ENCODE measurements at places on chromosomes 11 and 22.

DNA sequence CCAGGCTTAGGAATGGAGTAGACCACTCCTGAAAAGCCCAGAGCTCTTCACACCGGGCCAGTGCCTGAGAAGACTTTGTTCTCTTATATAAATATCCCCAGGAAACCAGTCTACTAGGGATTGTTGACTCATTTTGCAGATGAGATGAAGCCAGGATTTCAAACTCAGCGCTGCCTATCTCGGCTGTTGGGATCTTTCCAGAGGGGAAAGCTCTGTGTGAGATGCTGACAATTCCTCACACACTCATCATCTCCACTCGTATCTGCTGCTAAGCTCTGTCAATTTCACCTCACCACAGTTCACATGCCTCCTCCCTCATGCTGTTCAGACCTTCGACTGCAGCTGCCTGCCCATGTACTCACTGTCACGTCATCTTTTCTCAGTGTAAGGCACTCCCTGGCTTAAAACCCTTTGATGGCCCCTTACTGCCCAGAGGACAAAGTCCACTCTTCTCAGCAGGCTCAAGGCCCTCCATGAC is 12.5 kb downstream of the USH1C start:
- no peak for DNase-seq

- no peak for DNase-seq
These were observed 520.4 kb upstream of the LUZP2 start for GRCh38 chr11:23976426-23976825.

DNA sequence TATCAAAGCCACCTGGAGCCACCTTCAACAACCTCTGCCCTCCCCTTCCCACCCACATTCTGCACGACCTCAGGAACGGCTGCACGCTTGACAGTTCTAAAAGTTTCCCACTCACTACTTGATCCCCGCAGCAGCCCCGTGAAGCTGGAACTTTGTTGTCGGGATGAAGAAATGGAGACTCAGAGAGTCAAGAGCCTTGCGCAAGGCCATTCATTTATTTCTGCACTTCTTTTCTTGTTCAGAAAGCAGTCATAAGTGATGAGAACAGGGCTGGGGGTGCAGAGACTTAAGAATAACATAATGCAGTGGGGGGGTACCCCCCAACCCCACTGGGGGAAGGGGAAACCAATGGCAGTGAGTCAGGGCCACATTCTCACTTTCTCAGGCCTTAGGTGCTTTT is 2.2 kb upstream of the ZFTA start:
- no peak for DNase-seq

DNA sequence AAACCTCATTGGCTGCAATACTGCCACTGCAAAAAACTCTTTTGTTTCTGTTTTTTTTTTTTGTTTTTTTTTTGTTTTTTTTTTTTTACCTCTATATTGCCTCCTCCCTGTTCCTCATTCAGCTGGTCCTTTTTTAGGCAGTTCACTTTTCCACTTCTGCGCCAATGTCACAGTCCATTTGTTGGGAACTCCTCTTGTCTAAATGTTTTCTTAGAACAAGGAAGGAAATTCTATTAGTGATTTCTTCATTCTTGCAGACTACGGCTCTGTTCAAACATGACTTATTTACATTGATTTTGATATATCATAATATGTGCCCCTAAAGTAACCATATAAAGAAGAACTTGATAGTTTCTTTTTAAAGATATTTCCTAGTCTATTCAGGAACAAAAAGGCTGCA is 2.9 kb downstream of the FAM118B start:
- no peak for DNase-seq

- DNase-seq, result no peak
These were observed 23.2 kb downstream of the TAF1D start for GRCh38 chr11:93718057-93718563.

DNA sequence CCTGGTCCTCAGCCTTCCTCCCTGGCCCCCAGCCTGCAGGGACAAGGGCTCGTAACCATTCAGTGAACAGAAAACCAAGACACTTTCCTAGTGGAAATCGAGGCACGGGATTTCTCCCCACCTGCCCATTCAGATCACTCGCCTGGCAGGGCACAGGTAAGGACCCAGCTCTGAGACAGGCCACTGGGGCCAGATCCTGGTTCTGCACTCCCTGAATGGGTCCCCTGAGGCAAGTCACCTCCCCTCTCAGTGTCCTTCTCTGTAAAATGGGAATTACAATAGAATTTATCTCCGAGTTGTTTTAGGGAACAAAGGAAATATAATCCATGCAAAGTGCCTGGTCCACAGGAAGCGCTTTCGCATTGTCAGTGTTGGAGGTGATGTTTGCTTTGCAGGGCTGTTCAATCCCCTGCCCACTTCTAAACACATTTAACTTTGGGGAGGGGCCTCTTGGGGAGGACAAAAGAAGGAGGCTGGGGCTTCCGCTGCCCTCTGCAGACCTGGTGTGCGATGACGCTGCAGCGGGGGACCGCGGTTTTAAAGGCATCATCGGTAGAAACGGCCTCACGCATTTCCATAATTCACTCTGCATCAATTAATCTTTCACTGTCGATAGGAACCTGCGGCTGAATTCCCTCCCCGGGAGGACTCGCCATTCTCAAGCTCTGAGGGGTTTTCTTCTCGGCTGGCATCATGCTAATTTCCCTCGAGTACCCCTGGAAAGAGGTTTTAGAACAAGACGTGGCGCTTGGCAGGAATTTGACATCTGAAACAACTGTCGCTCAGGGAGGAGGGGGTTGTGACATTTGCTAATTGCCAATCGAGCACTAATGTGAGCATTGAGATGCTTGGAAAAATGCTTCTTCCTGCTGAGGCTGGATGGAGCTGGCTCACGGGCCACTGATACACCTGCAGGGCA is 70.4 kb upstream of the FGF3 start:
- no peak for DNase-seq

GRCh38 chr22:24434471-24435322 is 7.3 kb downstream of the ADORA2A start:
- no peak for DNase-seq
